CD4-positive, alpha-beta T cell treated with Interleukin-6 at 100 ng/mL for 8 hours (primary cell): ENCODE measurements at places on chromosomes 2 and 18.

DNA sequence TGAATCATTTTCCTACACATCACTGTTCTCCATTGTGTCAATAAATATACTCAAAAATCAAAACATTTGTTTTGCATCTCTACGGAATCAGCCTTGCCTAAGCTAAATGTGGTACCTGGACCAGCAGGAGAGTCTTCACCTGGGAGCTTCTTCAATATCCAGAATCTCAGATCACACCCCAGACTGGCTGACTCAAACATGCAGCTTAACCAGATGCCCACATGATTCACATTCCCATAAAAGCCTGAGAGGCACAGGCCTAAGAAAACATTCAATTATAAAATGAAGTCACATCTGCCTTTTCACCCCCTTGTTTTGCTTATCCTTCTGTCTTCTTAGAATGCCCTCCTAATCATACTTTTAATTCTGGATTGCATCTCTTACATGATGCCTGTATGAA is 1045.5 kb upstream of the NXPH2 start:
- no peak for DNase-seq

GRCh38 chr2:221975151-221975550 is 323.6 kb downstream of the PAX3 start:
- no peak for DNase-seq

DNA sequence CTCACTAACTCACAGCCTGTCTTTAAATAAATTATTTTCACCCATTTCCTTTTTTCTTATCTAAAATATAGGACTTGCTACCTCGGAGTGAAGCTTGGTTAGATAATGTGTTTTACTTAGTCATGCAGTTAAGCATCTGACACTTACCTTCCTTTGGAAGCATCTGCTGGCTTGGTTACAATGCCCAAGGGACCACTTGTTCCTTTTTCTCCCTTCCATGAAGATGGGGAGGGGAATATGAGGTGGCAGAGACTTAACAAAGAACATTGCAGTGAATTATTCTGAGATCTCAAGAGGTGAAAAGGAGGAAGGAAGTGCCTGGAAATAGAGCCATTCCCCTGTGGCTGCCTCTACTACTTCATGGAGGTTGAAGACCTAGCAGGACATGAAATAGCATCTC is 145.4 kb upstream of the FOSL2 start:
- no peak for DNase-seq

GRCh38 chr2:65654496-65654895 is 222.1 kb upstream of the SPRED2 start:
- no peak for DNase-seq

DNA sequence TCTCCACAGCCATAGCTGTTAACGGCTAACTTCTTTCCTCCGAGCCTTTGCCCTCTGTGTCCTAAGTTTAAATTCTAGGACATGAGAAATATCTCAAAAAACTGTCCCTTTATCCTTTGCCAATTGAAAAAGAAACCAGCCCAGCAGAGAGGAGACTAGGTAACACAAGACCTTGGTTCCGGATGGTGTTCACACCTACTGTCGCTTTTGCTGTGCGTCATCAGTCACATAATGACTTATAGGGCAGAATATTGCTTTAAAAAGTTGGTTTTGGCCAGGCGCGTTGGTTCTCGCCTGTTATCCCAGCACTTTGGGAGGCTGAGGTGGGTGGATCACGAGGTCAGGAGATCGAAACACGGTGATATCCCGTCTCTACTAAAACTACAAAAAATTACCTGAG is 66.2 kb downstream of the SP3 start:
- no peak for DNase-seq

GRCh38 chr2:88765154-88765888 is 73.8 kb downstream of the RPIA start:
- DNase-seq = peak; percentile 34
